ENCODE measurements at places on chromosomes 16 and 17.

- no peak for ATAC-seq
These were observed 251.6 kb upstream of the TNRC6C start for GRCh38 chr17:77706938-77707337.

- no peak for ATAC-seq
These were observed 23.9 kb downstream of the RHBDL3 start for GRCh38 chr17:32289471-32290070.

DNA sequence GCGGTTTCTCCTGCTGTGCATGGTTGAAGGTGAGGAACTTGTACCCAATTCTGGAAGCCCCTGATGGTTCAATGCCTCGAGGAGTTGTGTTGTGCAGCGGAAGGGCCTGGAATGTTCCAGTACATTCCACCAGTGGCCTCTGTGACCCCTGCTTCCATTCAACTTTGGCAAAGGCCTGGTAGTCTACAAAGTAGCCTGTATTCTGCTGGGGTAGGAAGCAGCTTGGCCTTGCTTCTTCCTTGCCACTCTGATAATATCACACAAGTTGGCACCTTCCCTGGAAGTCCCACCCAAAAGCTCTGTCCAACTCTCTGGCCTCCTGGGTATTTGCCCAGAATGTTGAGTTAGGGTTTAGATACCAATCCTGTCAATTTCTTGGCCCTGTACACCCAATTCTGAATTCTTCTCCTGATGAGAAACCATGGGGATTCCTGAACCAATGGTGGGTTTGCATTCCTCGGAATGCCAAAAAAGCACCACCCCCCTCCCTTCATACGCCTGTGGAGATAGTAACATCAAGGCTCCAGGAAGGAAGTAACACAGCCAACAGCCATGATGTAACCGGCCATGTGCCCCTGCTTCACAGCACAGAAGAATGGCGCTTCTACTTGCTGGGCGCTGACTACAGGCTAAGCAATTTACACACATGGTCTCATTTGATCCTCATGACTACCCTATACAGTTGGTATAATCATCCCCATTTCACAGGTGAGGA lies 11.8 kb upstream of the FAM117A start:
- ATAC-seq, result peak; percentile 51

DNA sequence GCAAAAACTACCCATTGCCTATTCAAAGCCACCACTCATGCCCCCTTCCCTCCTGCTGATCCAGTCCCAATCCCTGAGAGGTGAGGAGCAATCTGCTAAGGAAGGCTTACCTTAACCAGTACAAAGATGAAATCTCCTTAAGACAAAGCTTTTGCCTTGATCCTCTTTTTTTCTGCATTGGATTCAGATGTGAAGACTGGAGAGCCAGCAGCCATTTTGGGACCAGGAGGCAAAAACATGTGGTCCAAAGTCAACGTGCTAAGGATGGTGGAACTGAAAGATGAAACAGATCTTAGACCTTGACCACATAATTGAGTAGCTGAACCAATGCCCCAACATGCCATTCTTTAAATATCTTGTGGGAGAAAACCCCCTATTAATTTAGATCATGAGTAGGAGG lies 171.4 kb downstream of the IRX5 start:
- ATAC-seq, result no peak

DNA sequence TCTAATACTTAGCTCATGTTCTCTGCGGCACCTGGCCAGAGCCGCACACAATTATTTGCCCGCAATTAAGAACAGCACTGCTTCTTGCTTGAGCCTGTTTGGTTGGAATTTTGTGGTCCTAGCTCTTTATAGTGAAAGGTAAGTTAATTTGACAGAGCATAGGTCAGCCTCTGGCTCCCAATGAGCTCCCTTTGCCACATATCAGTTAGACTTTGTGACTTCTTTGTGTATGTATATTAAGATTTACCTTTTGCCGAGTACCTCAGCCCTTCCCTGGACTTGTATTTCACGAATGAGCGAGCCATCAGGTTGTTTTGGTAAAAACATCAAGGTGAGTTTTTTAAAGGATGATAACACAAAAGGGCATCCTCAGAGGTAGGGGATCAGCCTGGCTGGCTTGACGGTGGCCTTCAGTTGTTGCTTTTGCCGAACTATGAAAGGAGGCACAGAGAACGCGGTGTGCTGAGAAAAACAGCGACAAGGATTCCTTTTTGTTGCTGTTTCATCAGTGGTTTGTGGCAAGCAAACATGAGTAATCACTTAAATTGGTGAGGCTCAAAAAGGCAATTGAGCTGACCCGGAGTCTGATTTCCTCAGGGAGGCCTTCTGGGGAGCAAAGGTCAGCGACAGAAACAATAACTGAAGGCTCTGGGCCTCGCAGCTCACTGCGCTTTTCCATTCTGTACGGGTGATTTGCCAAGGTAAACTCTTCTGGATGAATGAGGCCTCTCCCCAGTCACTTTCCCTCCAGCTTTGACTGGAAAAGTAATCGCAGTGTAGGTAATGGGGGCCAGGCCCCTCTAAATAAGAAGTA lies 163.6 kb downstream of the HS3ST3A1 start:
- no peak for ATAC-seq

GRCh38 chr17:4897198-4897687 lies 2.1 kb upstream of the C17orf107 start:
- ATAC-seq, result no peak

- ATAC-seq, result no peak
These were observed 2274.0 kb downstream of the TP53TG3F start for GRCh38 chr16:35733278-35733965.

DNA sequence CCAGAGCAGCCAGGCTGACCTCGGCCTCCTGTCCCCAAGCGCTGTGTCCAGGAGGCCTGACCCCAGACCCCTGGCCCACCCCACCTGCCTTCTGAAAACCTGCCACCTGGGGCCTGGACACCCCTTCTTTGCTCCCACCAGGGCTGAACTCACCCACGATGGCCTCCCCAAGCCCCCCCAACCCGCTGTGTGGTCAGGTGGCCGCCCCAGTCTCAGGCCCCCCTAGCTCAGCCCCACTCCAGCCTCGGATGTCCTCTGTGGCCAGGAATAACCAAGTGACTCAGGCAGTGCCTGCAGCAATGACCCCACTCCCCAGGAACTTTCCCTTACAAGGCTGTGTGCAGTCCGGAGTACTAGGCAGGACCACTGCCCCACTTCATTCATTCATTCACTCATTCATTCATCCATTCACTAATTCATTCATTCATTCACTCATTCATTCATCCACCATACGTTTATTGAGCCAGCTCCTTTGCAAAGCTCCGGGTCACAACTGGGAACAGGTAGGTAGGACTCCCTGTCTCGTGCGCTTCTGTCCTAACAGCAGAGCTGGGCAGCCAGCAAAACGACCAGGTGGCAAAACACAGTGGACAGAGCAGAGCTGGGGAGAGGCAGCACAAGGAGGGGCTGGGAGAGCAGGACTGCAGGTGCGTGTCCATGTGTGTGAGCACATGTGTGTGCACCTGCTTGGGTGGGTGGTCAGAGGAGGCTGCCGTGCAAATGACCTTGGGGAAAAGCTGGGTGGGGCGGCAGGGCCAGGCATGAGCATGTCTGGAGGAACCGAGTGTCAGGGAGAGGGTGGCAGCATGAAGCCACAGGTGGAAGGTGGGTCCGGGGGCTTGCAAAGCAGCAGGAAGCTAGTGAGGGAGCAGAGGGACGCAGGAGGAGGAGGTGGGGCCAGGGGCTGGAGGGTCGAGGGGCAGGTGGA lies 75.8 kb upstream of the CBX4 start:
- no peak for ATAC-seq

DNA sequence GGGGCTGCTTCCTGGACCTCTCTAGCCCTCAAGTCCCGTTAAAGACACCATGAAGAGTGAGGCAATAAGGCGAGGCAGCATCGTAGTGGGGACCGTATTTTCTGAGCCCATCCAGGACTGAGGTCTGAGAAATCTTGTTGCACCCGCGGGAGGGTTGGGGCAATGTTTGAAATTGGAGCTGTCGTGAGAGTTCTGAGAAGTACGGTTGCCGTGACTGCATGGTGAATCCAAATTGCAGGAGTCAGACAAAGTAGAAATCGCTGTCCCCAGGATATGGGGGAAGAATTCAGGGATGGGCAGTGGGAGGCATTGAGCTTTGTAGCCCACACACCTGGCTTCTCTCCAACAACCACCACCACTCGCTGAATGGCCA lies 42.0 kb upstream of the RPL38 start:
- ATAC-seq, result no peak

GRCh38 chr16:50742576-50743200 lies 802 bp downstream of the CYLD start:
- ATAC-seq, result no peak

- ATAC-seq, result no peak
These were observed 26.0 kb downstream of the TMEM238L start for GRCh38 chr17:10777890-10778289.

DNA sequence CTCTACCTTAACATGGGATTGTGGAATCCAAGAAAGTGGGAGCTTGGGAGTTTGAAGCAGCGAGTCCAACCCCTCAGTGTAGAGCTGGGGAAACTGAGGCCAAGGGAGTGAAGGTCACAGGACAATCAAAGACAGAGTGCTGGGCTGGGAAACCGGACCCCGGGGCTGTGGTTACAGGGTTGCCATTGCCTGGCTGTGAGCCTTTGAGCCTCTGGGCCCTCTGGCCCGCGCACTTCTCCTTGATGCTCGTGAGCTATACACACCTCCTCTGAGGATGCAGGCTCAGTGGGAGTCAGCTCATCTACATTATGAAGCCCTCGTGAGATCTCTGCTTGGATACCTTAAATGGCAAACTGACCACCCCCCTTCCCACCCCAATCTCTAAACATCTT lies 2.1 kb downstream of the ABCC3 start:
- no peak for ATAC-seq

GRCh38 chr16:53404959-53405358 lies 29.3 kb upstream of the RBL2 start:
- no peak for ATAC-seq

DNA sequence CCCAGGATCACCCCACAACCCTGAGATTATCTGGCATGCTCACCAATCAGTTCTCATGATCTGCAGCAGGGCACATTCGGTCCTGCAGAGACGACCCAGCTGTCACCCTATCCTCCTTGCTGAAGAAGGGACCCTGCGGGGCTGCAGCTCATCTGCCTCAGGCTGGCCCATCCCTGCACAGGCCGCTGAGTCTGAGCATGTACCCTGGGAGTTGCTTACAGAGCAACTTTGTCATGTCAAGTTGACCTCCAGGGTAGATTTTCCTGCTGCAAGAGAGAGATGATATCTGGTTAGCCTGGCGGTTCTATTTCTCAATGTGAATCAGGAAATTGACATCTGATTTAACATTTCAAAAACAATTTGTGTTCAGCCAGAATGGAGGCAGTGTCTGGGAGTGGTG lies 36.0 kb upstream of the ADCY9 start:
- no peak for ATAC-seq

GRCh38 chr16:67169642-67170167 lies 633 bp upstream of the NOL3 start:
- no peak for ATAC-seq

DNA sequence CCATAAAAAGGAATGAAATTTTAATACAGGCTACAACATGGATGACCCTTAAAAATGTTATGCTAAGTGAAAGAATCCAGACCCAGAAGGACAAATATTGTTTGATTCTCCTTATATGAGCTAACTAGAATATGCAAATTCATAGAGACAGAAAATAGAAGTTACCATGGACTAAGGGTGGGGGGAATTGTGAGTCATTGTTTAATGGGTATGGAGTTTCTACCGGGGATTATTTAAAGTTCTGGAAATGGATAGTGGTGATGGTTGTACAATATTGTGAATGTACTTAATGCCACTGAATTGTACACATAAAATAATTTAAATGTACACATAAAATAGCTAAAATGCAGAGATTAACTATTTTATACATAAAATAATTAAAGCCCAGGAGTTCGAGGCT lies 9.2 kb upstream of the MYO18A start:
- no peak for ATAC-seq

GRCh38 chr16:55189682-55190636 lies 134.0 kb upstream of the IRX6 start:
- ATAC-seq, result no peak

GRCh38 chr16:50839920-50840729 lies 98.2 kb downstream of the CYLD start:
- ATAC-seq, result no peak

DNA sequence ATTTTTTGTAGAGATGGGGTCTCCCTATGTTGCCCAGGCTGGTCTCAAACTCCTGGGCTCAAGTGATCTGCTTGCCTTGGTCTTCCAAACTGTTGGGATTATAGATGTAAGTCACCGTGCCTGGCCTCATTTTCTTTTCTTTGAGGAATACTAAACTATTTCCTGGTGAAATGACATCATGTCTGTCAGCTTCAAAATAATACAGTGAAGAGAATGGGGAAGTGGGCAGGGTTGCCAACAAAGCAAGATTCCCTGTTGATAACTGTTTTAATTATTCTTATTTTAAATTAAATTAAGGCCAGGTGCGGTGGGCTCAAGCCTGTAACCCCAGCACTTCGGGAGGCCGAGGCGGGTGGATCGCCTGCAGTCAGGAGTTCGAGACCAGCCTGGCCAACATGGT lies 21.1 kb downstream of the PIPOX start:
- ATAC-seq, result no peak

DNA sequence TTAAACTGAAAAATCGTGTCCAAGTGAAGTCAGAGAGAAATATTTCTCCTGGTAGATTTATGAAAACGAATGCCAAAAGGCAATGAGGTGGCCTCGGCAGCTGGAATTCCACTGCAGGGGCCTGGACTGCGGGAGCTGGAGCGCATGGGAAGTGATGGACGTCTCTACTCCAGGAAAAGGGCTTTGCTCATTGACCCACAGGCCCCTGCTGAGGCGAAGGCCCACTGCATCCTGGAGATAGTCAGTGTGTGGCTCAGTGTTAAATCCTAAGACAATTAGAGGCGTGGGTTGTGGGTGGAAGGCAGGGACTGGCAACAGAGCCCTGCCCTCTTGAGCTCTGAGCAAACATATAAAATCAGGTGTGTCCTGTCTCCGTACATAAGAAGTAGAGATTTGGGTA lies 191.4 kb downstream of the SLC39A11 start:
- ATAC-seq, result no peak

- ATAC-seq, result no peak
These were observed 15.0 kb downstream of the MAP2K4 start for GRCh38 chr17:12035673-12036072.

- ATAC-seq, result peak; percentile 57
These were observed 14.4 kb upstream of the ALDH3A1 start for GRCh38 chr17:19762515-19762961.

GRCh38 chr17:49959183-49959935 lies 9.6 kb upstream of the DLX4 start:
- no peak for ATAC-seq

DNA sequence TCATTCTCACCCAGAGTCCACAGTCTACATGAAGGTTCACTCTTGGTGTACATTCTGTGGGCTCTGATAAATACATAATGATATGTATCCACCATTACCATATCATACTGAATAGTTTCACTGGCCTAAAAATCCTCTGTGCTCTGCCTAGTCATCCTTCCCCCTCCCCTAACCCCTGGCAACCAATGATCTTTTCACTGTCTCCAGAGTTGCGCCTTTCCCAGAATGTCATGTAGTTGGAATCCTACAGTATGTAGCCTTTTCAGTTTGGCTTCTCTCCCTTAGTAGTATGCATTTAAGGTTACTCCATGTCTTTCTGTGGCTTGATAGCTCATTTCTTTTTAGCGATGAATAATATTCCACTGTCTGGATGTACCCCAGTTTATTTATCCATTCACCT lies 101.3 kb downstream of the NOG start:
- ATAC-seq, result no peak

GRCh38 chr16:24526701-24527495 lies 12.5 kb upstream of the RBBP6 start:
- ATAC-seq, result no peak

- ATAC-seq, result no peak
These were observed 13.9 kb upstream of the WNT9B start for GRCh38 chr17:46837521-46837920.

GRCh38 chr16:82639666-82640336 lies 13.0 kb downstream of the CDH13 start:
- peak; percentile 36 for ATAC-seq

- no peak for ATAC-seq
These were observed 213.4 kb upstream of the GSE1 start for GRCh38 chr16:85399583-85400284.

Data from gastroesophageal sphincter (tissue), 4 donors.